ENCODE measurements at places on chromosomes 13 and 19. TPM values are rescaled to one million over a fixed set of nuclear protein-coding genes. Genes with fewer than 3 reads are reported as not detected.
A peak's percentile ranks its signal among the peaks of the same experiment; 100 is the strongest.

CKM gene
- polyA plus RNA-seq: 5,160 TPM

IGSF23 gene
- not detected for polyA plus RNA-seq

GRCh38 chr13:52001120-52001731 lies 10.0 kb downstream of the ATP7B start:
- no peak for DNase-seq

LILRA1 gene
- polyA plus RNA-seq: 0.20 TPM

DNA sequence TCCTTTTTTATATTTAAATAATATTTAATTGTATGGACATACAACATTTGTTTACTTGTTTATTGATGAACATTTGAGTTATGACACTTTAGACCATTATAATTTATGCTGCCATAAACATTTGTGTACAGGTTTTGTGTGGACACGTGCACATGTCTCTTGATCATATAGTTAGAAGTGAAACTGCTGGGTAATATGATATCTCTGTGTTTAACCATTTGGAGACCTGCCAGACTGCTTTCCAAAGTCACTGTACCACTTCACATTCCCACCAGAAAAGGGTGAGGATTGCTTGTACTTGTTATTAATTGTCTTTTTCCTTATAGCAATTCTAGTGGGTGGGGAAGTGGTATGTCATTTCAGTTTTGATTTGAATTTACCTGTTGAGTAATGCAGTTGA lies 145.6 kb upstream of the KLHL1 start:
- DNase-seq: no peak

PLEKHF1 gene
- polyA plus RNA-seq: 40.6 TPM

DNA sequence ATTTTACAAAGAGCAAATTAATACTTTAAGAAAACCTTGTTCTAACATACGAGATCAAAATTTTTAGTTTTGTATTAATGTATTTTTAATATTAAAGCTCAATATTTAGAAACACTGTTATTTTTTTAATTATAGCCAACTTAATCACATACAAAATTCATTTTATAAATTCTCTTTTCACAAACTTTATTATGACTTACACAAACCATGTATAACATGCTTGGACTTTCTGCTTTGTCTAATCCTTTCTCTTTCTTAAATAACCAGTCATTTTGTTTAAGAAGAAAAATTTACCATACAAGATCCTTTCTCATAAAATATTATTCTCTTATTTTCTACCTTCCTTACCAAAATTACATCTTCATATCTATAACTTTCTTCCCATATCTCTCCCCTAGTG lies 62.2 kb downstream of the CYSLTR2 start:
- no peak for DNase-seq

- no peak for DNase-seq
These were observed 7.9 kb upstream of the WBP4 start for GRCh38 chr13:41053384-41053826.

- no peak for DNase-seq
These were observed 262.2 kb downstream of the KLF5 start for GRCh38 chr13:73321043-73321442.

DNA sequence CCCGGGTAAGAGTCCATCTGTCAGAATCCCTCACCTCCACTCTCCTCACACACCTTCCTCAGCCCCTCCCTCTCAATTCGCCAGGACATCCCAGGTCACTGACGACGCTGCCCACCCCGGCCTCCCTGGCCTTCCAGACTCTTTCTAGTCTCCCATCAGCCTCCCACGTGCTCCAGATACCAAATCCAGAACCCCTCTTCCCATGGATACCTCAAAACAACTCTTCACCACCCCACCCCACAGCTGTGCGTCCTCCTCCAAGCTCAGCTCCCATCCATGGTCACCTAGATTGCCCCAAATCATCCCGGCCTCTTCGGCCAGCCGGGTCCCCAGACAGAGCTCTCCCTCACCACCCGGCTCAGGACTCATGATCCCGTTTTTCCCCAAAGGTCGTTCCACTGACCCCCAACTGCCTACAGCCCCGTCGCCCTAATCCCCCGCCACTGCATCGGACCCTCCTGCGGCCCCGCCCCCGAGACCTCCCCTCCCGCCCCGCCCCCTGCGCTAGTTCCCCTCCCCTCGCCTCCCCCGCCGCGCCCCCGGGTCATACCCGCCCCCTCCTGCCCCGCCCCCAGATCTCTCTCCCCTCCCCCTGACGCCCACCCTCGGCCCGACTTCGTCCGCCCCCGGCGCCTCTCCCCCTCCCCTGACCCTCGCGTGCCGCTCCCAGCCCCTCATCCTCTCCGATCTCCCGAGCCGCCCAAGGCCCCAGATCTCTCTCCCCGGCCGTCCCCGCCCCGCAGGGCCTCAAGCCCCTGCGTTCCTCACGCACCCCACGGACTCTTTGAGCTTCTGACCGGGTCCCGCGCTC lies 546 bp downstream of the UBXN6 start:
- DNase-seq: peak; percentile 75

Measured in right cardiac atrium (tissue), 5 donors.